ENCODE measurements at places on chromosomes 16 and 17.

- DNase-seq = no peak
Observed at GRCh38 chr17:41421116-41421515, 3.3 kb downstream of the KRT37 start.

- DNase-seq = peak; percentile 94
Observed at GRCh38 chr17:63446753-63447470, 806 bp upstream of the CYB561 start.

GRCh38 chr16:48892893-48893292 is 282.9 kb upstream of the N4BP1 start:
- DNase-seq = no peak

DNA sequence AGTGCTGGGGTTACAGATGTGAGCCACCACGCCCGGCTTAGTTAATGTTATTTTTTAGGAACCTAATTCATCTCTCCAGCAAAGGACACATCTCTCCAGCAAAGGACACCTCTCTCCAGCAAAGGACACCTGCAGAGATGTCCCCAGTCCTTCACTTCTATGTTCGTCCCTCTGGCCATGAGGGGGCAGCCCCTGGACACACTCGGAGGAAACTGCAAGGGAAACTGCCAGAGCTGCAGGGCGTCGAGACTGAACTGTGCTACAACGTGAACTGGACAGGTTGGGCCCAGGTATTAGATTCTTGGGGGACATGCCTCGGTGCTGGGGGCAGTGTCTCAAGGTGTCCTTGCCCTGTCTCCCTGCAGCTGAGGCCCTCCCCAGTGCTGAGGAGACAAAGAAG is 4.7 kb downstream of the PFAS start:
- no peak for DNase-seq

DNA sequence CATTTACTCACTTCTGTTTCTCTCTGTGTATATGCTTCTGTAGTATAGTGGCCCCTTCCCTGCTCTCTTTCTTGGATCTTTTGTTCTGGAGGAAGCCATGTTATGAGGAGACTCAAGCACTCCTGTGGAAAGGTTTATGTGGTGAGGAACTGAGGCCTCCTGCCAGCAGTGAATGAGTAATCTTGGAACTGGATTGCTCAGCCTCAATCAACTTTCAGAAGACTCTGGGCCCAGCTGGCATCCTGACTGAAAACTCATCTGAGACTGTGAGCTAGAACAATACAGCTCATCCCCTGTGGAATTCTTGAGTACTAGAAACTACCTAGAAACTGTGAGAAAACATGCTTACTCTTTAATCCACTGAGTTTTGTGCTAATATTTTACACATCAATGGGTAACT is 133.1 kb upstream of the ZKSCAN2 start:
- no peak for DNase-seq

DNA sequence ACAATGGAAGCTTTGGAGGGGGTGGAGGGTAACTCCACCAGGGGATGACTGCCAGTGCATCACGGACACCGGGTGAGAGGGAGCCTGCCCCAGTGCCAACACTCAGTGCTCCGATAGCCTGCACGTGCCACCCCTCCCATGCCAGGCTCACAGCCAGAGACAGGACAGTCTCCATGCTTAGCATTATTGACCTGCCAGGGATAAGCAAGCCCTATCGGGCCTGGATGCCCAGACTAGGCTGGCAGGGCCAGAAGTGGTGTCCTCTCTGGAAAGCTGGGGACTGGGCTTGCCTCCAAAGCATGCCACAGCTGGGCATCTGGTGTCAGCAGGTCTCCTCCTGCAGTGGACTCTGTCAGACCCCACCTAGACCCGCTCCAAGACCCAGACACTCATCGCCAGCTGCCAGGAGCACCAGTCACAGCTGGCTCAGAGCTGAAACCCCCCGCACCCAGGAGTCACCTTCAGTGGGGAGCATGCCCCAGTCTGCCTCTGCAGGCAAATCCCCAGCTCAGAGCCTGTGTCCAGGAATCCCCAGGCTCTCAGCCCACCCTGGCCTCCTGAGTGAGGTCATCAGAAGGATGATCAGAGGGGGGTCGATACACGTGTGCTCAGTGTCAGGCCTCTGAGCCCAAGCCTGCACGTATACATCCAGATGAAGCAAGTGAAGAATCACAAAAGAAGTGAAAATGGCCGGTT is 1.8 kb upstream of the RHBDF1 start:
- DNase-seq = no peak
